ENCODE measurements at places on chromosomes 4 and X.

DNA sequence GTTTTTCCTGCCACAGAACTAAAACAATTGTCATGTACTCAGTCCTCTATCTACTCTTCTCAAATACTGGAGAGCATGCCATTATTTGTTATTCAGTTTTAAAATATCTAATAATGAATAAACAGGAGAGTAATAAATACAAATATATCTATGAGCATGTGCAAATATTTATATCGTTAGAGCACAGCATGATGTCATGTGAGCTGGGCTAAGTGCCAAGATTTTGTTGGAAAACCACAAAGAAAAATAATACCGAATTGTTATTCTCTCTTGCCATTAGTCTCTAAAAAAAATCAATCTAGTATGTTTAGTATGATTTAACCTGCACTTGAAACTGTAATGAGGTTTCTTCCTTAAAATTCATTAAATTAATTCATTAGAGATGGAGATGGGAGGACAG lies 97.3 kb downstream of the DDX60 start:
- peak; percentile 79 for DNase-seq

DNA sequence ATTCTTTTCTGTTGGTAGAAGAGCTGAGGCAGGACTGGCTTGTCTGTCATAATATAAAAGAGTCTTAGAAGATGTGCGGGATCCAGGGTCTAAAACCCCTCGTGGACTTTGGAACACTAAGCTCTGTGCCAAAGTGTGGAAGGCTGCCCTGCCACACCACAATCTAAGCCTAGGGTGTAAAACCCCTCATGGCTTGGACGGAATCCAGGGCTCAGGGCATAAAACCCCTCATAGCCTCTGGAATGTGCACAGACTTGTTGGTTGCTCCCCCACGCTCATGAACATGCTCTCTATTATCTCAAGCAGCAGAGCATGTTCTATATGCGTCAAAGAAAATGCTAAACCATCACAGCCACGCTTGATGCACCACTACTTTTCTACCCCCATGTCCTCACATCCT lies 483.6 kb downstream of the GABRG1 start:
- DNase-seq, result no peak

DNA sequence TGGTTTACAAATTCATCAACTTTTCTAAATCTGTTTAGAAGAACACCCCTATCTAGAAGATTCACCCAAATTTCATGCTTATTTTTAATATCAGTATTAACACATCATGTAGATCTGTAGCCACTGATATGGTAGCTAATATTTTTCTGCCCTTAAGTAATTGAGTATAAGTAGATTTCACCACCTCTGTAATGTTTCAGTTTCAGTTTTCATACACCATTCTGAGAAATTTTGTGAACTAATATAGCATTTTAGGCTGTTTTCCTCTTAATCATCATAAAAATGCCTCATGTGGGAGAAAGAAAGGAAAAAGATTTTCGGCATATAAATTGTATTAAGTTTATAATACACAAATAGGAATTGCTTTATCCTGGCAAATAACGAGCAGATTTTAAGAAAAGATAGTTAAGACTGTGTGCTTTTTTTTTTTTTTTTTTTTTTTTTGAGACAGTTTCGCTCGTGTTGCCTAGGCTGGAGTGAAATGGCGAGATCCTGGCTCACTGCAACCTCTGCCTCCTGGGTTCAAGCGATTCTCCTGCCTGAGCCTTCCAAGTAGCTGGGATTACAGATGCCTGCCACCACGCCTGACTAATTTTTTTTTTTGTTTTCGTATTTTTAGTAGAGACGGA lies 21.4 kb upstream of the RBPJ start:
- DNase-seq, result no peak

DNA sequence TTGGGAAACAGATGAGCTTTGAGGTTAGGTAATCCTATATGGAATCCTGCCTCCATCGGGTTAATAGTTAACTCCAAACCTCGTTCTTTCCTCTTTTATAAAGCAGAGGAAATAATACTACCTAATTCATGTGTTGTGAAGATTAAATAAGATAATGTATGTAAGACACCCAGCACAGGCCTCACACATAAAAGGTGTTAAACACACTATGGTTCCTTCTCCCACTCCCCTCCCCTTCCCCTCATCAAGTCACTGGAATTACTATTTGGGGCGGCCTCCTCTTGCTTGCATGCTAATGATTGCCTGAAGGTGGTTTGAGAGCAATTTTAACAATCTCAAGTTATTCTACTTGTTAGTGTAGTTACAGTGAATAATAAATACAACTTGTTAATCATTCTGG lies 404.4 kb upstream of the RASGEF1B start:
- no peak for DNase-seq

DNA sequence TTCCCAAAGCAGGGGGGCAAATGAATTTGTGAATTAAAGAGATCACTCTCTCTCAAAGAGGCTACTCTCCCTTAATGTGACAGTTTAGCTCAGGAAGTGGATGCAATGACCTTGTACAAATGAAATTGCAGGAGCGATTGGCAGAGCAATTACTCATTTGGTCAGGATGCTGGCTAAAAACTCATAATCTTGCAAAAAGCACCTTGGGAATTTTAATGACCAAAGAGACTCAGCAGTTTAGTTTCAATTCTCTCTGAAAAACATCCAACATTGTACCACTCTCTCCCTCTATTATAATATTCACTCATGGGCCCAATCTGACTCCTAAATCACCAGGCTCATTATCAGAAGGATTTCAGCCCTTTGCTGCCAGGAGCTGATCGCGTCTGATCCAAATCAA lies 26.1 kb downstream of the PDGFC start:
- DNase-seq, result peak; percentile 30

GRCh38 chrX:116272861-116273260 lies 102.3 kb downstream of the AGTR2 start:
- no peak for DNase-seq

GRCh38 chrX:42900947-42901346 lies 123.0 kb upstream of the PPP1R2C start:
- DNase-seq, result peak; percentile 63

Measured in fibroblast of skin of scalp (primary cell).